ENCODE measurements at places on chromosomes 5 and 9.

- DNase-seq, result no peak
Measured at GRCh38 chr9:137811283-137811870, 66.2 kb upstream of the CACNA1B start.

DNA sequence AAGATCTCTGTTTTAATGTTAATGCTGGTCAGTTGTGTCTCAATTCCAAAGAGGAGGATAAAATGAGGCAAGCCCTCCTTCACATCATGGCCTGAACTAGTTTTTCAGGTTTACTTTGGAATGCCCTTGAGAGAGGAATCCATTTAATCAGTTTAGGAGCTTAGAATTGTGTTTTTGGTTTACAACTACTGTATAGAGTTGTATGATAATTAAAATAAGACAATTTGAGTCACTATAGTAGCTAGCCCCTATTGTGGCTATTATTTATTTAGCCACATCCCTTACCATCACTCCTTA lies 107.8 kb upstream of the PRLR start:
- DNase-seq, result no peak

GRCh38 chr5:100828071-100828897 lies 74.8 kb downstream of the ST8SIA4 start:
- DNase-seq, result no peak

GRCh38 chr5:172846249-172846648 lies 12.2 kb downstream of the ERGIC1 start:
- DNase-seq, result no peak

GRCh38 chr9:81841333-81841732 lies 86.9 kb upstream of the SPATA31D4 start:
- no peak for DNase-seq

DNA sequence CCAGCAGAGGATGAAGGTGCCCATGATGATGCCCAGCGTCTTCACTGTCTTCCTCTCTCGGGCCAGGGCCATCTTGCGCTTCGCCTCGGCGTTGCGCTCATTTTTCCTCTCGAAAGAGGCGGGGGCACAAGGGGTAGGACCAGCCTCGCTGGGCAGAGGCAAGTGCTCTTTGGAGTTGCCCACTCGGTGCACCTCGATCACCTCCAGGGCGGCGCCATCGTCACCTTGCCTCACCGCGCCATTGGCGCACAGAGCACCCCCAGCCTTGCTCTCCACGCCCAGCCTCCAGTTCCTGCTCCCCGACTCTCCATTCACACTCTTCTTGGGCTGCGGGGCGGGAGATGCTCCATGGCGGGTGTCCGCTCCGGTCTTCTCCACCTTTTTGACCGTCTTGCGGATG lies 1.6 kb downstream of the HTR1A start:
- no peak for DNase-seq

- DNase-seq, result no peak
Measured at GRCh38 chr5:98299435-98299834, 474.0 kb upstream of the RGMB start.

All from erythroblast (primary cell).